ENCODE measurements at places on chromosomes 12 and 14.

- H3K4me1 ChIP-seq = no peaks in the 10 kb centered on the region
- no peak overlapping the region for H3K4me3 ChIP-seq
- H3K36me3 ChIP-seq = peaks cover 2% of the 10 kb centered on the region
- no peak for DNase-seq
These were observed 12.6 kb downstream of the WSCD2 start for GRCh38 chr12:108141600-108142130.

DNA sequence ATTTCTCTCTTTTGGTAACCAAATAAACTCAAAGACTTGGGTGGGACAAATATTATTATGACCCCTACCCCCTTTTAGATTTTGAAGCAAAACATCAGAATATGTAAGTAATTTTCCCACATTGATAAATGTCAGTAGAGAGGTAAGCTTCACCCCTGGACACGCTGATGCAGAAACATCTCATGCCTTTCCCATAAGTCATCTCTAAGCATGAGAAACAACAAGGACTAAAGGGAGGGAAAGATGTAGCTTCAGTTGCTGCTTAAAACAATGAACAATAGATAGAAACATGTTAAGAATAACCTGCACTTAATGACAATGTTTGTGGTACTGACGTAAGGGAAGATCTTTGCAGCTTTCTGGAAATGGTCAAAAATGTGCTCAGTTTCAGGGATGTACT is 56.3 kb upstream of the SLC8A3 start:
- H3K4me1 ChIP-seq = no peaks in the 10 kb centered on the region
- H3K36me3 ChIP-seq = no peaks in the 10 kb centered on the region
- H3K27me3 ChIP-seq = peaks cover 85% of the 10 kb centered on the region
- no peak for DNase-seq
- no peak overlapping the region for H3K4me3 ChIP-seq

GRCh38 chr14:105388110-105388951 is 10.0 kb upstream of the TEX22 start:
- H3K36me3 ChIP-seq = peaks cover 3% of the 10 kb centered on the region
- no peak for DNase-seq
- H3K27me3 ChIP-seq = no peaks in the 10 kb centered on the region

DNA sequence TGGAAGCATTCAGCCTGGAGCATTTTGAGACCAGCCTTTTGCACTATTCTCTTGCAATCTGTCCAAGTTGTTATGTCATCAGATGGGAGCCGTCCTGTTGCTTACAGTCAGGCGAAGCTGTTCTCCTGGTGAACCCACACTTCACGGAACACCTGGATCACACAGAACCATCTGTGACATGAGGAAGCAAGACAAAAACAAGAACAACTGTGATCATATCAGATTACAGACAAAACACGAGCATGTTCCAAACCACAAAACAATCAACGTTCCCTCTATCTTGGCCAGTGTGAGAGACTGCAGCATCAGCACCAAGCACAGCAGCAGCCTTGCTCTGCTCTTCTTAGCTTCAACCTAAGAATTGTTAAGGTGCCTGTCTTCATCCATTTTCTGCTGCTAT is 180.5 kb upstream of the SFSWAP start:
- no peaks in the 10 kb centered on the region for H3K36me3 ChIP-seq
- H3K4me1 ChIP-seq = peaks cover 5% of the 10 kb centered on the region
- no peak overlapping the region for H3K27ac ChIP-seq
- H3K27me3 ChIP-seq = peaks cover 25% of the 10 kb centered on the region
- DNase-seq = no peak

DNA sequence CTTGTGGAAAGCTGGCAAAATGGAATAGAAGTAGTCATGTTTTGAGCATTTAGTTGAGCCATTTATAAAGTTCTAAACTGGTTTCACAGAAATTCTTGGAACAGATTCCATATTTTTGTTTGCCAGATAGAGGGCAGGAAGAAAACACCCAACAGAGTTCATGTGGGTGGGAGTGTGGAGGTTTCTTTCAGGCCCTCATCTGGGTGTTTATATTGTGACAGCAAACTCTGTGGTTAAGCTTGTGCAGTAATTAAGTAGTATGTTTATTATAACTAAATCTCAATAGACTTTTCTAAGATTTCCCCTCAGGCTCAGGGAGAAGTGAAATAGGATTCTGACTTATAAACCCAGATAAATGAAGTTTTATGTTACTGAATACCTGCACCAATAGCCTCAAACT is 57.4 kb downstream of the SPPL3 start:
- H3K4me1 ChIP-seq = peaks cover 60% of the 10 kb centered on the region
- H3K27me3 ChIP-seq = no peaks in the 10 kb centered on the region
- H3K4me3 ChIP-seq = no peak overlapping the region
- peaks cover 8% of the 10 kb centered on the region for H3K36me3 ChIP-seq
- peak overlapping the region; percentile 9 for H3K27ac ChIP-seq
- no peak for DNase-seq

DNA sequence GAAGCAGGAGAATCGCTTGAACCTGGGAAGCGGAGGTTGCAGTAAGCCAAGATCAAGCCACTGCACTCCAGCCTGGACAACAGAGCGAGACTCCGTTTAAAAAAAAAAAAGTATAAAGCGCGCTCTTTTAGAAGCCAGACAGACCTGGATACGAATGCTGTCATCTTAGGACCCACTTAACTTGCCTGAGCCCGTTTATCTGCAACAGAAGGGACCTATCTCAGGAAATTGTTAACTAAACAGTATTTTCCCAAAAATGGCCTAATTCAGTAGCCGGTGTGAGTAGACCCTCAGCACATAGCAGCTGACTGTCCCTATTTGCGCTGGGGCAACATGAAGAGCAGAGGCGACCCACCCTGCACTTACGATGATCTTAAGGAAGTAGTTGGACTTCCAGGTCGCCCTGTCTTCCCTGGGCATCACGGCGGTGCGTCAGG is 529 bp downstream of the RPLP0 start:
- no peaks in the 10 kb centered on the region for H3K27me3 ChIP-seq
- DNase-seq = no peak
- H3K36me3 ChIP-seq = peaks cover 60% of the 10 kb centered on the region
- peak overlapping the region; percentile 94 for H3K27ac ChIP-seq

DNA sequence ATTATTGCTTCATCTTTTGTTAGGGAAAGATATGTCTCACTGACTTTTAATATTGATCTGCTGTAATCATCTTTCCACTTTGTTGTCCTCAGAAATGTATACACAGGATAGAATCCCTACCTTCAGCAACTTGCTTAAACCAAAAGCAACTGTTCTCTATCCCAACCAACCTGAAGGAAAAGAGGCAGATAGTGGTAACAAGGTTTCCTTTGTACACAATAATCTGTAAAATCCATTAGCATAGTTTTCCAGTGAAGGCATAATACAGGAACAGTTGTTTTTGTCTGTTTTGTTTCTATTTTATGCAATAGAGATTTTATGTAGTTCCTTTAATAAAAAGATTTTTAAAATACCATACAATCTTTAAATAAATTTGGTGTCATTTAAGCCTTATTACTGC is 170.5 kb downstream of the PIK3C2G start:
- no peak overlapping the region for H3K4me3 ChIP-seq
- H3K27me3 ChIP-seq = no peaks in the 10 kb centered on the region
- H3K27ac ChIP-seq = no peak overlapping the region
- H3K36me3 ChIP-seq = no peaks in the 10 kb centered on the region
- DNase-seq = no peak
- H3K4me1 ChIP-seq = no peaks in the 10 kb centered on the region

DNA sequence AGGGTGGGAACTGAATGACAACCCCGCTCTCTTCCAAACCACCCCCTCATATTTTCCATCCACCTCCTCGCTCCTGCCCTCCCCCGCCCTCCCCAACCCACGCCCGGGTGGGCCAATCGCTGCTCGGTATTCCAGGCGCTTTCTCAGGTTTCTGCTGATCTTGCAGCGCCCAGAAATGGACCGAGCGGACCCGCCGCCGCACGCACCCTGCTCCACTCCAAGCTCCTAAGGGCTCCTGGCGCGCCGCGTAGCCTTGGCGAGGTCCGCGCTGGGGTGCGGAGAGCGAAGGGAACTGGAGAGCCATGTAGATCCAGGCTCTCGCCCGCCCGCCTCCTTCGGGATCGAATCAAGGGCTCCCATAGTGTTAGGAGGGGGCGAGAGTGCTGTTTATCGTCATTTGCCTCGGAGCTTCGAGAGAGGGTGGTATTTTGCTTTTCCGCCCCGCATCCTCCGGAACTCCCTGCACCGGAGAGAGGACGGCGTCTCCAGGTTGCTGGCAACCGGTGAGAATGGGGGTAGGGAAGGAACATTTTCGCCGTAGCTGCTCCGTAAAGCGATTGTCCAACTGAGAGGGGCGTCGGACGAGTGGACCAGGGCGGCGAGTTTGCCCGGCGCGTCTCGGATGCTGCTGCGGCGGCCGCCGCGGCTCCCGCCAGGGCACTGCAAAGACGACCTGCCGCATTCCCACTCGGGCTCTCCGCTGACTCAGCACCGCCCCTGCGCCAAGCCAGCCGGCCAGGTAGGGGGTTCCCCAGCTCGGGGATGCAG is at the start of gene KCNA1:
Gene KCNA1, plus strand, starts transcription at position 172 of the 768 bp plus-strand sequence. CDS start 1,474 bp downstream, outside the sequence.
- peak within 1 kb of the TSS; percentile 68 for H3K4me3 ChIP-seq
- H3K4me1 ChIP-seq = no peaks in the 10 kb centered on the region
- H3K27me3 ChIP-seq = peaks cover 30% of the 10 kb centered on the region
- H3K27ac ChIP-seq = no peak within 1 kb of the TSS

- H3K4me3 ChIP-seq = no peak overlapping the region
- DNase-seq = no peak
- peaks cover 7% of the 10 kb centered on the region for H3K27me3 ChIP-seq
- H3K36me3 ChIP-seq = no peaks in the 10 kb centered on the region
- H3K27ac ChIP-seq = no peak overlapping the region
These were observed 112.0 kb downstream of the EPS8 start for GRCh38 chr12:15677228-15677627.

GRCh38 chr14:40476005-40476404 is 1043.8 kb upstream of the FBXO33 start:
- no peak overlapping the region for H3K4me3 ChIP-seq
- H3K27me3 ChIP-seq = no peaks in the 10 kb centered on the region
- H3K4me1 ChIP-seq = no peaks in the 10 kb centered on the region
- no peak for DNase-seq
- H3K27ac ChIP-seq = no peak overlapping the region

DNA sequence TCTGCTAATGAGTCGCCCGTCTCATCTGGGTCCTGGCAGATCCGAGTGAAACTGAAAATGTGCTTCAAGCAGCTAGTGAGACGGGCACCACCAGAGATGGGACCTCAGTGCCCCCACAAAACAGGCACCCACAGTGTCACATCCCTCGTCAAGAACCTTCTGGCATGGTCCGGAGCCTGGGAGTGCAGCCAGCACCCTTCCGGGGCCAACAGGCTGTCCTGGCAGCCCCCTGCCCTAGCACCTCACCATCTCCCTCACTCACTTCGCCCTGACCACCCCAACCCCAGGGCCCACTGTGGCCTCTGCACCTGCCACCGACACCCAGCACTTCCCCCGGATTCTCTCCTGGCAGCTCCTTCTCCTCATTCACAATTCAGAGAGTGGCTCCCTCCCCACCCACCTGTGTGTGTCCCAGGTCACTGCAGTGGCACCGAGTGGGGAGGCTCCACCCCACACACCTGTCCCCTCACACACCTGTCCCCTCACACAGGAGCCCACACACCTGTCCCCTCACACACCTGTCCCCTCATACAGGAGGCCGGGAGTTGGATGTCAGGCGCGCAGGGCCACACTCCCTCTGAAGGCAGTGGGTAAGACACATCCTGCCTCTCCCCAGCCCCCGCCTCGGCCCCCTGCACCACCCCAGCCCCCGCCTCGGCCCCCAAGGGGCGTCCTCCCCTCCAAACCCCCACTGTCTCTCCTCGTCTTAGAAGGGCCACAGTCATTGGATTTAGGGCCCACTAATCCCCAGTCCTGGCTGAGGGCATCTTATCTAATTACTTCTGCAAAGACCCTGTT is 7.9 kb downstream of the GALNT9 start:
- H3K4me1 ChIP-seq = no peaks in the 10 kb centered on the region
- DNase-seq = no peak
- no peaks in the 10 kb centered on the region for H3K36me3 ChIP-seq
